CD4-positive, alpha-beta T cell treated with Interferon alpha-2 for 1 hour (primary cell): ENCODE measurements at places on chromosomes 6 and 20.

GRCh38 chr20:41369673-41370072, 3.1 kb upstream of the EMILIN3 start:
- DNase-seq: no peak

DNA sequence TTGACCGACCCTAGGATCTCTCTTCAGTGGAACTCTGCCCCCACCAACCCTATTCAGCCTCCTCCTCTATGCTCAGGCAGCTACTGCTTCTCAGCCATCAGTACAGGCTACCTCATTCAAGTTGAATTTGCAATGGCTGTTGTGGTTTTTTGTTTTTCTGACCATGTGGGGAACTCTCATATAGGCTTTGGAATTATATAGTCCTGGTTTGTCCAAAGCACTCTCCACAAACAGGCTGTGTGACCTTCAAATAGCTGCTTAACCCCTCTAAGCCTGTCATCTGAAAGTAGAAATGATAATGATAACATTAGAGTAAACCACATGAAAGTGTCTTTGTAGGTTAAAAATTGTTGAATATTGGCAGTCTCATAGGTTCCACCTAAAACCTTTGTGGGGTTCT, 80.3 kb downstream of the UNC5CL start:
- DNase-seq: no peak

- DNase-seq: no peak
Measured at GRCh38 chr6:20833881-20834515, 299.7 kb downstream of the CDKAL1 start.

DNA sequence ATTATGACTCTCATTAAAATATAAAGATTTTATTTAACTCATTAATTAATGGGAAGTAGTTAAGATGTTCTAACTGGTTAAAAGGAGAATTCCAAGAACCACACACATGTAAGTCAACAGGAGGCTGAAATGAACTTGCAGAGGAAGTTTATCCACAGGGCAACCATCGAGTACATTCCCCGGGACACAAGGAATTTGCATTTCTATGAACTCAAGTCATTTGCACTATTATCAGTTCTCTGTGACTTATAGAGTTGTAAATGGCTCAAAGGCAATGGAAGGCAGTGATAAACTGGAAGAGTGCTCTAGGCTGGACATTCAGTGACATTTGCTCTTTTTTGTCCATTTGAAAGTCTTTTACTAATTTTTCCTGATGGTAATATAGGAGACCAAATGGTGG, 97.4 kb downstream of the SNX5 start:
- no peak for DNase-seq

GRCh38 chr6:53731866-53732636, 62.8 kb upstream of the LRRC1 start:
- no peak for DNase-seq

DNA sequence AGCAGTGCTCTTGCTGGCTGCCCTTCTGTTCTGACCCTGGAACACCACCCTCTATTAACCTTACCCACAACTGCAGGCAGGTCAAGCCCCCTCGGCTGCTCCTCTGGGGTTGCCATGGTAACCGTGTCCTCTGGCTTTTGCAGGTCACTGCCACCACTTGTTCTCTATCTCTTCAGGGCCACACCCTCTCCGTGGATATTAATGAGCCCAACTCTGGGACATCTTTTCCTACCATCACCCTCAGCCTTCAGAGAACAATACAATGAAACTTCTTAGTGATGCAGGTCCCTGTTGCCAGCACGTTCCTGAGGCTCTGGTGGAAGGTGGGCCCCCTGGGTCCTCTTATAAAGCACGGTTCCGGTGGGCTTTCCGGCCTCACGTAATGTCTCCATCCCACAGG, 30.8 kb upstream of the MICB start:
- peak; percentile 33 for DNase-seq

DNA sequence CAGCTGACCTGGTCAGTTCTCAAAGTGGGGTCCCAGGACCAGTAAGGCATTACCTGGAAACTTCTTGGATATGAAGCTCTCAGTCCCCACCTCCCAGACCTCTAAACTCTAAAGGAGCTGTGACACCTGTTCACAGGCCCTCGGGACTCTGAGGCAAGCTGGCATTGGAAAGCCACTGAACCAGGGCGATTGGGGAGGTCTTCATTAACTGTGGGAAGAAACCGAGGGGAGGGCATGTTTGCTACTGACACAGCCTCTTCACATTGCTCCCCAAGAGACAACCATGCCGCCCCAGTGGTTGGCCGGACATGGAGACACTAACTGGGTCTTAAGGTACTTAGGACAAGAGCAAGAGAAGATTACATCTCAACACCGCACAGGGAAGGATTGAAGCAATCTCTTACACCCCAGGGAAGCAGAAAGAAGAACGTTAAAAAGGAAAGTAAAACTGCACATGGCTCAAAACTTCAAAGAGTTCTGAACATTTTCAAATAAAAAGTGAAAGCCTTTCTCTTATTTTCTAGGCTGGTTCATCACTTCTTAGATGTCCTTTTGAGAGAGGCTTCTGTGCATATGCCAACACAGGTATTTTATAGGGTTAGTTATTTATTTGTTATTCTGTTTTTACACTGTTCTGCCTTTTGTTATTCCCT, 210.0 kb upstream of the CST7 start:
- DNase-seq: no peak

DNA sequence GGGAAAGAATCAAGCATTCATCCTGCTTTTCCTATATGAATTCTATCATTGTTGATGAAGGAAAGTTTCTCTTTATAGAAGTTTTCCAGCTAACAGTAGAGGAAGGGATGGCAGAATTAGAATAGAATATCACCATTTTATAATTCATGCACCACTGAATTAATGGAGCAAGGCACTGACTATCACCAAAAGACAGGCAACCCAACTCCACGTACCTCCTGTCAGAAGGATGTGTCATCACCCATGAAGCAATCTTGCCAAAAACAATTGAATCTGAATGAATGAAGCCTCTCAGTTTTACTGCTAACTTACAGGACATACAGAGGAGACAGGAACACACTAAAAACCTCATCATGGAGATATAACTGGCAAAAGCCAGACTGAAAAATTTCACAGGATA, 122.4 kb downstream of the NFATC2 start:
- DNase-seq: no peak

DNA sequence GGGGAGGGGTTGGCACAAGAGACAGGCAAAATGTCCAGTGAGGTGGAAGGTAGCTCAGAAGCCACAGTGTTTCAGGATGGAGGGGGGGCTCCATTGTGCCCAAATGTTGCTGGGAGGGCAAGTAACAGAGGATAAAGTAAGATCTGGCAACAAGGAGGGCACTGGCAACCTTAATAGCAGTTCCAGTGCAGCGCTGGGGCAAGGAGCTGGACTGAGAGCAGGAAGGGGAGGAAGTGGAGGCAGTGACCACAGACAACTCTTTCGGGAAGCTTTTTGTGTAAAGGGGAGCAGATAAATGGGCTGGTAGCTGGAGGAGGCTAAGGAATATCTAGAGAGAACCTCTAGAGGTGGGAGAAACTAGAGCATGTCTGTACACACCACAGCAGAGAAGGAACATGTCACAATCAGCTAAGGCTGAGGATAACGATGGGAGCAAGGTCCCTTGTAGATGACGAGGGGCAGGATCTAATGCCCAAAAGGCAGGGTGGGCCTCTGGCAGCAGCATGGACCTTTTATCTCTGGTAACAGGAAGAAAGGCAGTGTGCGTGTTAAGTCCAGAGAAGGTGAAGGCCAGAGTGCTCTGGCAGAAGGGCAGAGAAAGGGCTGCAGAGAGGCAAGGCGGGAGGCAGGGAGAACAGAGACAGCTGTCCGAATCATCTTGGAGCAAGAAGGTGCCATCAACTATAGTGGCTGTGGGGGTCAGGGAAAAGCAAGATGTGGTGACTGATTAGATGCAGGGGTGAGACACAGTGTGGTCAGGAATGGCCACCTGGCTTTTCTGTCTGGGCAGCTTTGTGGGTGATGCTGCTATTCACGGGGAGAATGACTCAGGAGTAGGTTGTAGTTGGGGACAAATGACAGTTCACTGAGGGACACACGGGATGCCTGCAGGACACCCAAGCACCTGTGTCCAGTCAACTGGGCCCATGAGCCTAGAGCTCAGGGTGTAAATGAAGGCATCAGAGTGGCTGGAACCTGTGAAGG, 17.4 kb downstream of the TMEM242 start:
- no peak for DNase-seq

DNA sequence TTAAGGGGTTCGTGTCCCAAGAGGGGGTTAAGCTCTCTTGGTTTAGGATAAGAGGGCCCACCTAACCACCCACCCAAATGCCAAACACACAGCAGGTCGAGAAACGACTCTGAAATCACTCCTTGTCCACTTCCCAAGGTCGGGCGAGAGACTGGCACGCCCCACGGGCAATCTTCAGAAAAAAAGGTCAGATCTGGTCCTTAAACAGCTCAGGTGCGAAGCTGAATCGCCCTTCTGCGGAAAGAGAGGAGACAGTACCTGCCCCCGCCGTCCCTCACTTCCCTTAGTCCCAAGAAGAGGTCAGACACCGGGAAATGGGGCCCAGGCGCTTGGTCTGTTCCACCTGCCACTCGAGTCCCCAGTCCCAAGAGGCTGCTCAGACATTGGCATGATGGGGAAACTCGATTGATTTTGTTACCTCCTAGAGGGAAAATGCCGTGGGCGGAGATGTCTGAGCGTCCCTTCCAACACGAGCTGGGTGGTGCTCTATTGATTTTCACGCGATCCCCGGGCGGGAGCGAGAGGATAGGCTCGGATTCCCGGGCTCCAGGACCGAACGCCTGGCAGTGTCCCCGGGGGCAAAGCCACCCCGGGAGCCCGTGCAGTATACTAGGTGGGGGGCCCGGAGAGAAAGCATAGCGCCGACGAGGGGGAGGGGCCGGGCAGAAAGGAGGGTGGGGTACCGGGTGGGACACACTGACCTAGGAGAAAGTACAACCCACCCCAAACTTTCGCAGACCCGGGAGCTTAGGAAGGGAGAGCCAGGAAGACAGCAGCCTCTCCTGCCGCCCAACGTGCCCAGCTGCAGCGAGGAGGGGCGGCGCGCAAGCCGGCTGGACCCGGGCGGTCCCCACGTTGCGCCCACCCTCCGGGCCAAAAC, 1.1 kb upstream of the SAMD5 start:
- DNase-seq: no peak

GRCh38 chr6:99016355-99016754, 68.6 kb upstream of the FBXL4 start:
- no peak for DNase-seq

GRCh38 chr6:166278579-166279392, 29.4 kb downstream of the PRR18 start:
- no peak for DNase-seq

GRCh38 chr20:33093074-33093473, 13.6 kb downstream of the BPIFB4 start:
- DNase-seq: no peak

DNA sequence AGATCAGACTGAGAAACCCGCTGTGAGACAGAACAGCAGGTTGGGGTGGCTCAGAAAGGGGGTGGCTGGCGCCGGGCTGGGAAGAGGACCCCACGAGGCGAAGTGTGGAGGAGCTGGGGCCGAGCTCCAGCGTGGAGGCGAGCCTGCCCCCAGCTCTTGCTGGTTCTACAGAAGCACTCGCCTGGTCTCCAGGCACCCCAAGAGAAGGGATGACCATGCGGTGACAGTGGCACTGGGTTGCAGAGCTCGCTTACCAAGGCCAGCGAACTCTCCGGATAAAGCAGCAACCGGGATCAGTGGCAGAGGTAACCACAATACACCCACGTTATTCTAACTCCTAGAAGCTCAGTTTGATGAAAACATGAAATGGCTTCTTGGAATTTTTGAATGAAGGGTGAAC, 26.5 kb downstream of the THBS2 start:
- DNase-seq: no peak

- no peak for DNase-seq
Measured at GRCh38 chr20:36153736-36154699, 522 bp upstream of the EPB41L1 start.

DNA sequence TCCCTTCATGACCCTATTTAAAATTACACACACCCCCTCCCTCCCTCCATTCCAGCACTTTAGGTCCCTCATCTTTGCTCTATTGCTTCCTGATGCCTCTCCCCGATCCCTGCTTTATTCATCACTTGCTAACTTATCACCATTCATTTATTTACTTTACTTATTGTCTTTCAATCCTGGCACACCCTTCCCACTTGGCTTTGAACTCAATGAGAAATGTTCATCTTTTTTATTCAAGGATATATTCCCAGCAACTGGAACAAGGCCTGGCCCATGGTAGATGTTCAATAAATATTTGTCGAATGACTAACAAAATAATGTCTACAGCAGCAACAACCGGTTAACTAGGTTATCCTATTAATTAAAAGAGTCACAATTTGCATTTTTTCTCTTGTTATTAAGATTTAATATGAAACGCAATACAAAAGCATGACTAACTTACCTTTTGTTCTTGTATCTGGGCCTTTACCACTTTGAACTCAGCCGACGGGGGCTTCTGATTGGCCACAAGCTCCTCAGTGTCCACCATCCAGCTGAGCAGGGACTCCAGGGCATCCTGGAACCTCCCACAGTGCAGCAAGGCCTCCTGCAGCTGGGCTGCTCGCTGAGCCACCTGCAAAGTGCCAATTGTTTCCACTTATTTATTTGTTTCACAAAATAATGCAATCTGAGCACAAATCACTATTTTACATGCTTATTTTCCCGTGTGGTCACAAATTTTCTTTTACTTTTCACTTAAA, 107.8 kb downstream of the DST start:
- no peak for DNase-seq

DNA sequence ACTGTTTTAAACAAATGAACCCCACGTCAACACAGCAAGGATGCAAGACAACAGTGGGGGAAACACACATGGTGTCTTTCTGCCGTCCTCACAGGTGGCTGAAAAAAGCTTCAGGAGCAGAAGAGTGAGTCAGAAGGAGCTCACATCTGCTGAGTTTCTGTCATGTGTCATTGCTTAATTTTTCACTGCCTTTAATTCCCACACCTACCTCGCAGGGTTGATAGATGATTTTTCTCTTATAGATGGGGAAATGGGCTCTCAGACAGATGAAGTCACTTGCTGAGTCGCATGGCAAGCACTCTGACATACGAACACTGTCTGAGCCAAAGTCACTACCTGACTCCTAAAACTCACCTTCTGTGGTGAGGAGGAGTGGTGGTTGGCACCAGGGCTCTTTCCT, 28.3 kb upstream of the CARMIL1 start:
- DNase-seq: no peak

DNA sequence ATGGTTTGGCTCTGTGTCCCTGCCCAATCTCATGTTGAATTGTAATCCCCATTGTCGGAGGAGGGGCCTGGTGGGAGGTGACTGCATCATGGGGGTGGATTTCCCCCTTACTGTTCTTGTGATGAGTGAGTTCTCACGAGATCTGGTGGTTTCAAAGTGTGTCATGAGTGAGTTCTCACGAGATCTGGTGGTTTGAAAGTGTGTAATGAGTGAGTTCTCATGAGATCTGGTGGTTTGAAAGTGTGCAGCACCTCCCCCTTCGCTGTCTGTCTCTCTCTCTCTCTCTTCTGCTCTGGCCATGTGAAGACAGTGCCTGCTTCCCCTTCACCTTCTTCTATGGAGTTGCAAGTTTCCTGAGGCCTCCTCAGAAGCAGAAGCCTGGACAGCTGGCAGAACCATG, 87.6 kb downstream of the MYLK4 start:
- no peak for DNase-seq

DNA sequence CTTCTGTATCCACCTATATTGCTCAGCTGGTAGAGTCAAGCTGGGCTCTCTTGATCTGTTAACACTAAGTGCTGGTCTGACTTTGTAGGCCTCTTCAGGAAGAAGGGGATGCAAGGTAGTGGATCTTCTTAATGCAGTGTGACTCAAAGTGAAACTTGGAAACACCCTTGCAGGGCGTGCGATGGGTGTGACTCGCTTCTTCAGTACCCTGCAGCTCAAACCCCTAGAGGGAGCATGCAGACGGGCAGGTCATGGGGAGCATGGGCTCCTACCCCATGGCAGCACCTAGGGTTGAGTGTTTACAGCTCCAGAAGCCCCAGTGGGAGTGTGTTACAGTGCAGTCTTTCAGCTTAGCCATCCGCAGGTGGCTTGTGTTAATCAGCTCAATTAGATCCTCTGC, 757 bp upstream of the SAMD3 start:
- DNase-seq: peak; percentile 61
